HFFc6 (cell line): ENCODE measurements at places on chromosomes 13 and 19. TPM values are rescaled to one million over a fixed set of nuclear protein-coding genes. Genes with fewer than 3 reads are reported as not detected.

DNA sequence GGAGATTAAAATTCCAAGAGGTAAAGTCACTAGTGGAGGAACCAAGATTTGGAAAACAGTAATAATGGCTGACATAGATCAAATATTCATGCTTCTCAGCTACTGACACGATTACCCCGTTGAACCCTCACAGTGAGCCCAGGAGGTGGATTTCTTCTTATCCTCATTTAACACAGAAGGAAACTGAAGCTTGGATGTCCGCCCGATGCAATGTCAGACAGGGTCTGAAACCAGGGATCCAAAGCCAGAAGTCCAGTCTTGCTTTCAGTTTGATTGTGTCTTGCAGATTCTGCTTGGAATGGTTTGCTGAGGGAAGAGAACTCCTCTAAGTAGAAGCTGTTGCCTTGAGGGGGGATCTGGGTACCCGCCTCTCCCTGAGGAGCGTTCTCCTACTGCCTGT lies 404.7 kb downstream of the KCNRG start:
- H3K4me1 ChIP-seq, result peaks cover 27% of the 10 kb centered on the region
- H3K27me3 ChIP-seq, result peaks cover 5% of the 10 kb centered on the region
- H3K27ac ChIP-seq, result no peak overlapping the region
- DNase-seq, result no peak

DNA sequence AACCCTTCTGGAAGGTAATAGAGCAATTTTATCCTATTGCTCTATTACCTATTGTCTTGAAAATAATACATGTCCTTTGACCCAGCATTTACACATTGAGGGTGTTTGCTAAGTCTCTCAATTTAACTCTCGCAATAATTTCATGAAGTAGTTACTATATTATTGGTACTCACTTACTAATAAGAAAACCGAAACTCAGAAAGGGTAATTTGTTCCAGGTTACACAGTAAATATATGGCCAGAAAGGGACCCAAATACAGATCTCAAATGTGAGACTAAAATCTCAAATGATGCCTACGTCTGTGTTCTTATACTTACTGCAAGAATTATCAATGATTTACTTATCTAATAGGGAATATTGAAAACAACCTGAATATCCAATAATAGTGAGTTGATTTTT lies 29.7 kb upstream of the FAM216B start:
- H3K36me3 ChIP-seq, result no peaks in the 10 kb centered on the region
- H3K27ac ChIP-seq, result no peak overlapping the region
- peaks cover 18% of the 10 kb centered on the region for H3K4me1 ChIP-seq
- no peak for DNase-seq

KXD1 gene
- total RNA-seq, result 107 to 122 TPM (median 120 TPM) in 3 replicates

CYP2A6 gene
- not detected in 3 replicates for total RNA-seq
